ENCODE measurements at places on chromosomes 7 and 10.

DNA sequence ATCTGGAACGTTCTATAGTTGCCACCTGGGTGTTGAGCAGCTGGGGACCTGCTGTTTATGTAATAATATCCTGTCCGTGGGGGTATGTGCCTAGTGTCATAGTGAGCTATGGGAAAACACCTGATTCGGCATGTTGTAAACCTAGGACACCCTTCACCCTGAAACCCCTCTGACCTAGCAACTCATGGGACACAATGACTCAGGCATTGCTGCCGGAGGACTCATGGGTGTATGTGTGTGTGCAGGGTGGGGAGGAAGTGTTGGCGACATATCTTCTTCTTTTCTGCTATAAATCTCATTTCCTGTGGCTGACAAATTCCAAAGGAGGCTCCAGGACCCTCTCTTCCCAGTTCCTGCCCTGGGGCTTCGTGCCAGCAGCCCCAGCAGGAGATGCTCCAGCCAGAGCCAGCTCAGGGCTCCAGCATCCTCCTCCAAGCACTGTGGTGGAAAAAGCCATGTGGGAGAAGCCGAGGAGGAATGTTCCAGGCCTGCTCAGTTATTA, 77.0 kb upstream of the PODXL start:
- no peak for DNase-seq

DNA sequence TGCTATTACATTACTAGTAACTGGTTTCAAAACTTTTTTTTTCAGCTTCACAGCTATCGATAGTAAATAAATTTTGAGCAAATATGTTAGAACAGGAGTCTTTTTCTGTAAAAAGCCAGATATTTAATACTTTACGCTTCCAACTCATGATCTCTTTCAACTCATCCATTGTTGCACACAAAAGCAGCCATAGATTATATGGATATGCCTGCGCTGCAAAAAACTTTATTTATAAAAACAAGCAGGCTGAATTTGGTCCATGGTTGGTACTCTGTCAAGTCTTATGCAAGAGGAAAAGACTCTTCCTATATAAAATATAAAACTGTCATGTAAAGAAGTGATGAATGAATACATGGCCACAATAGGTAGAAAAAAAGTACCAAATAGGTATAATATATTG, 31.1 kb downstream of the WASL start:
- no peak for DNase-seq

- DNase-seq: no peak
Observed at GRCh38 chr7:20788420-20788990, 1.8 kb upstream of the SP8 start.

DNA sequence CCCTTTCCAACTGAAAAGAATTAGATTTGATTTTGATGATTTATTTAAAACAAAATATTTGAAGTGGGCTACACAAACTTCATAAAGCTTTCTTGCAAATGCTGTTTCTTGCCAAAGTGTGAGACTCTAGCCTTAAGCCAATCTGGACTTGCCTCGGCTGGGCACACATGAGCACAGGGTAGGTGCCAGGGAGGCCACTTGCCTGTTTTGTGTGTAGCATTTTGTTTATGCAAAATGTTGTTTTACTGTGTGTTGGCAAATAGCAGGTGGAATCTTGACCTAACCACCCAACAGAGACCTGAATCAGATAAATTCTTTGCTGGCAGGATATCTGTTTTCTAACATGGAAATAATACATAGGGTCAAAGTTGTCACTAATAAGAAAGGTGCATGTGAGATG, 161.1 kb downstream of the BMPER start:
- no peak for DNase-seq

- no peak for DNase-seq
Observed at GRCh38 chr7:120838281-120838682, 19.7 kb downstream of the TSPAN12 start.

GRCh38 chr10:47181052-47181849, 118.7 kb upstream of the GDF10 start:
- DNase-seq: no peak

DNA sequence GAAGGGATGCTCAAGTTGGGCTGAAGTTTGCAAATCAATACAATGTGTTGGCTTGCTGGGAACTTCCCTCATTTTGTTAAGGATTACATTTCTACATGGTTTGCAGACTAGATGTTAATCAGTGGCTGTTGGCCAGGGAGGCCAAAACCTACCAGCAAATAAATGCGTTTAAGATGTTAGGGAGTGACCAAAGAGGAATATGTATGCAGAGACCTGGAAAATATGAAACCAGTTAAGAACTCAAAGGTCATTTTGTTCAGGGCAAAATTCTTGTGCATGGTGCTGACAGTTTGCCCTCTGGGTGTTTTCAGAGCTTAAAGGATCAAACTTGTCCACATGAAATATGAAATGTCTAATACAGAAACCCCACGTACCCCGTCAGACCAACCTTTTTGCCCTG, 30.3 kb downstream of the GATA3 start:
- no peak for DNase-seq

DNA sequence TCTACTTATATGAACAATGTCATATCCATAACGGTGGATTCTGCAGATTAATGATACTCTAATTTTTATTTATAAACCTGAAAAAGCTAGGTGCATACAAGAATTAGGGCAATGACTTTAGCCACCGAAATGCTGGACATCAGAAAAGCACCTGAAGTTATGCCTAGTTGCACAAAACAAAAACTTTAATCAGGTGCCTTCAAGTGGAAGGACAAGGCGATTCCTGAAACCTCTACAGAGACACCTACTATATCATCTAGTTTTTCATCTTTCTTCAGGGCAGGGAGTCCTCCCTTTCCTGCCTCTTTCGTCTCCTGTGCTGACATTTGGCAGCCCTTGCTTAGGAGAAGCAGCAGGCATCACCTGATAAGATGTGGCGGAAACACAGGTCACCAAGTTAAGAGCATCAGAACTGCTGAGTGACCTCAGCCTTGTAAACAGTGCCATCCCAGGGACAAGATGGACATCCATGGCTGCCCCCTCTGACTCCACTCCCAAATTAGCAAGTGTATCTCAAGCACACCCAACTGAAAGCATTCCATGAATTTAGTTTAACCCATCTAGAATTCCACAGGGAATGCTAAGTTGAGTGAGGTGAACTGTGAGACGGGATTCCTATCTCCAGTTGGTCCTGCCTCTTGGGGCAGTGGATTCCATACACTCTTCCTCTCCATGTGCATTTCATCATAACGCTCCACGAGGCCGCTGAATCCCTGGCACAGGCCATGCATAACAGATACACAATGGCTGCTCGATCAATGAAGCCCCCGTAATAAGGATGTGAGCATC, 5.8 kb downstream of the ITPRIP start:
- DNase-seq: no peak

- no peak for DNase-seq
Observed at GRCh38 chr10:128522551-128523308, 396.5 kb upstream of the MKI67 start.

DNA sequence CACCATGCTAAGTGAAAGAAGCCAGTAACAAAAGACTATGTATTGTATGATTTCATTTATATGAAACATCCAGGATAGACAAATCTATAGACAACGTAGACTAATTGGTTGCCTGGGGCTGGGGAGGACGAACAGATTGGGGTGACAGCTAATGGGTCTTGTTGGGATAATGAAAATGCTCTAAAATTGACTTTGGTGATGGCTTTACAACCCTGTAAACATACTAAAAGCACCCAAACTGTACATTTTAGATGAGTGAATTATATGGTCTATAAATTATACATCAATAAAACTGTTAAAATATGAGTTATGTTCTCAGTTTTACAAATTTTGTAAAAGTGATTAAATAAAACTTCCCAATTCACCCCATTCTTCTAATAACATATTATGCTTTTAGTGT, 261.5 kb downstream of the ELMO1 start:
- DNase-seq: no peak

GRCh38 chr10:74419491-74419951, 268.5 kb downstream of the ADK start:
- no peak for DNase-seq

DNA sequence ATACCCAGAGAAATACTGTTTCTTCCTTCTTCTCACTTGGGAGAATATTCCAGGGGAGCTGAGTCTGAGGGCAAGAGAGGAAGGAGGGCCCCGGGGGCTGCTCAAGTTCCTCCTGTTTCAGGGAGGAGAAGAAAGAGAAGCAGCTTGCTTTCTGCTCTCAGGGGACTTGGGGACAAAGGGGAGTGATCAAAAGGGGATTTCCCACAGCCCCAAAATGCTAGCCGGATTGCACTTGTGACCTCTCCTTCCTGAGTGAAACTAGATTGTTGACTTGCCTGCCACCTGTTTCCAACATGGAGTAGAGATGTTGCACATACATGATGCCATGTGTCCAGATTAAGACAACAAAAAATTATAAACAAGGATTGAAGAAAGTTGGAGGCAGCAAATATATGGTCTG, 28.7 kb upstream of the PDCD4 start:
- DNase-seq: no peak

DNA sequence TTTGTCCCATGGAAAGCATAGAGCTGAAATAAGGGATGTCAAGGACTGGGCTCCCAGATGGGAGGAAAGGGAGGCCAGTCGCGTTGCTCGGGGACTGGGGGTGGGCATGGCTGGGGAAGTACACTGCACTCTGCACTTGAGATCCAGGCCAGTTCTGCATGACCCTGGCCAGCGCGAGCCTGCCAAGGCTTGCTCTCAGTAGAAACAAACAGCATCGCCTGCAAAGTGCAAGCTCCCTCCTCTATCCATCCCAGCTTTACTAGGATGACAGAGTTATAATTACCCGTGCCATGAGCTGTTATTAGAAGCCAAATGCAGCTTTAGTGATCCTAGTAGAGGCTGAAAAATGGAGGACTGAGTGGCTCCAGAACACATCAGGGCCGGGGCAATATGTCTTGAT, 43.9 kb upstream of the PDCD4 start:
- DNase-seq: no peak

- DNase-seq: no peak
Observed at GRCh38 chr7:34869057-34869456, 168.2 kb downstream of the DPY19L1 start.

DNA sequence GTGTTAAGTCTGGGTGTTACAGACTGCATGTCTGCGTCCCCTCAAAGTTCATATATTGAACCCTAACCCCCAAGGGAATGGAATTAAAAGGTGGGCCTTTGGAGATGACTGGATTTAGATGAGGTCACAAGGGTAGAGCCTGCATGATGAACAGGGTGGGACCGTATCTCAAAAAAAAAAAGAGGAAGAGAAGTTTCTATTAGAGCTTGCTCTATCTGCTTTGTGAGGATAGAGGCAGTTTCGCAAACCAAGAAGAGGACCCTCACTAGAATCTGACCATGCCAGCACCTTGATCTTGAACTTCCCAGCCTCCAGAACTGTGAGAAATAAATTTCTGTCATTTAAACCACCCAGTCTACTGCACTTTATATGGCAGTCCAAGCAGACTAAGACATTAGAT, 1.4 kb downstream of the KIN start:
- DNase-seq: no peak

DNA sequence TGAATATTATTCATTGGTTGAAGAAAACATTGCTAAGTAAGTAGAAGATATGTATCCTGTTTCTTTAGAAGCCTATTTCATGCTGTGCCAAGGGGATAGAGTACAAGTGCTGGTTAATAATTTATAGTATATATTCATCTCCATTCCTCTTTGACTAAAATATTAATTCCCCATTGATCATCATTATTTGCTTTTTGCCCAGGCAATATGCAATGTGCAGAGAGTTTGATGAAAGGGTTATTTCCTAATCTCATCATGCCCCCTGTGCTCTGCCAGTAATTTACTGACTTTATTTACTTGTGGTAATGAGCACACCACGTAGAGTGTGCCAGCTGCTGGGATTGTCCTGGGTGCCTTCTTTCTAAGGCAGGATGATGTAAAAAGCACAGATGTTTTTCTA, 180.9 kb downstream of the REEP3 start:
- DNase-seq: no peak

- no peak for DNase-seq
Observed at GRCh38 chr7:151010307-151011096, 13.8 kb downstream of the ATG9B start.

DNA sequence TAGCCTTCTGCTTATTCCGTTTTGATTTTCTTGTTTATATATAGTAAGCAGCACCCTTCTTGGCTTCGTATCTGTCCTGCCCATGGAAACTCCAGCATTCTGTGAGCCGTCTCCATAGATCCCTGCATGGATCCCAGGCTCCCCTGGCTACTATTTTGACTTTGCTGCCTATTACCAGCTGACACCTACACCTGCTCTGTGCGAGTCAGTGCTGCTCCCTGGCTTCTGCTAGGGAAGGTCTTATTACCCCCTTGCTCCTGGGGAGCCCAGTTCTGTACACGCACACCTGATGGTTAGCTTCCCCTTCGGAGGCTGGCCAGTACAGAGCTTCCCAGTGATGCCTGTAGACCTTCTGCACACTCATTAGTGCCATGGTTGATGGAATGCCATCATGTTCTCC, 35.4 kb downstream of the NACAD start:
- no peak for DNase-seq

DNA sequence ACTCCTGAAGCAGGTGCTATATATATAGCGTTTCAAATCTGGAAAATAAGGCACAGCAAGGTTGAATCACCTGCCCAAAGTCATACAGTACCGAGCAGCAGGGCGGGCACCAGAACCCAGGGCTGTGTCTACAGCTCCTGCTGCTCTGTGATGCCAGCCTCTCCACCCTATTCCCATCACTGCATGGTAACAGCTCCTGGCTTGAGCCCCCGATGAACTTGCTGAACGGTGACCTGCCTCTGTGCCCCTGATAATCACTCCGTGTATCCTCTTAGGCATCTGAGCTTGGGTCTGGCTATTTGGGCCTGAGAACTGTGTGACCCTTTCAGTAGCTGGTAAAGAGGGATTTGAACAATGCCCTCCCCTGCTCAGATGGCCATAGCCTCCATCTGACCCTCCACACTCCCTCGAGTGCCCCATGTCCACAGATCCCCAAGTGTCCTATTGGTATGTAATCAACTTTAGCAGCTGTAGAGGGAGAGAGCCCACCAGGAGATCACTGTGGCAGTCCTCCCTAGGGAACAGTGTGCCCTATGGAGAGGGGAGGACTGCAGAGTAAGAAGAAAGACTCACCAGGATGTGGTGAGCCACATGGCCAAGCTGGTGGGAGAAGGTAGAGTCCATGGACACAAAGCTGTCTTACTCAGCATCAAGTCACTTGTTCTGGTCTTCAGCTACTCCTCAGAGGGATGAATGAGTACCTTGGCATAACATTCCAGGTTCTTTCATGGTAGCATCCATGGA, 1.1 kb upstream of the ARHGAP22 start:
- no peak for DNase-seq

GRCh38 chr10:3777981-3778691, 6.9 kb downstream of the KLF6 start:
- DNase-seq: no peak

GRCh38 chr10:58795560-58795959, 282.9 kb downstream of the BICC1 start:
- no peak for DNase-seq

GRCh38 chr7:82167558-82168314, 275.8 kb downstream of the CACNA2D1 start:
- DNase-seq: peak; percentile 57

DNA sequence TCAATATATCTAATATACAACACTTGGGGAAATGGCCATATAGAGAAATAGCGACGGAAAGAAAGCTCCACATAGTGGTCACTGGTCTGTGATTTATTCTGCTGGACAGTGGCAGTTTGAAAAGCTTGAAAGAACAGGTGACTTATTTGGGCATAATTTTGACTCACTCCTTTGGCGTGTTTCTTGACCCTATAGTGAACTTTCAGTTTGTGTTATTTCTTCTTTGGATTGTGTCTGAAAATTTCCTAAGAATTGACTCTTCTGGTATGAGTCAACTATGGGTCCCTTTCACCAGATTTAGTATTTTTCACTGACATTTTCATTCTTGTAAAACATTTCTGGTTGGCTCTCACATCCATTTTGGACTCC, 25.8 kb upstream of the IMMP2L start:
- no peak for DNase-seq

Data from DMS79 (cell line).